Breast epithelium (tissue), 4 donors: ENCODE measurements at places on chromosomes 1 and 21. TPM values are rescaled to one million over a fixed set of nuclear protein-coding genes. Genes with fewer than 3 reads are reported as not detected.

The MR1 gene
- 15.2 TPM for total RNA-seq

The SH3D21 gene
- 0.80 TPM for total RNA-seq

The SLFNL1 gene
- 0.16 TPM for total RNA-seq

The HRNR gene
- not detected for total RNA-seq

The UHMK1 gene
- total RNA-seq = 63.8 TPM

The CD164L2 gene
- 0.66 TPM for total RNA-seq

The GJA9 gene
- total RNA-seq = not detected

The CELA3A gene
- not detected for total RNA-seq

The S100A5 gene
- not detected for total RNA-seq

The CGN gene
- 13.4 TPM for total RNA-seq

The CELA2B gene
- not detected for total RNA-seq

The RPL5 gene
- total RNA-seq = 2,363 TPM

The LRRIQ3 gene
- 1.8 TPM for total RNA-seq

The RAB25 gene
- total RNA-seq = not detected

The RERE gene
- total RNA-seq = 65.8 TPM

The NUP210L gene
- total RNA-seq = under 0.01 TPM

The AIRE gene
- not detected for total RNA-seq

The ORC1 gene
- total RNA-seq = 0.73 TPM

The TEX38 gene
- total RNA-seq = not detected

The FTCD gene
- not detected for total RNA-seq

The OLIG2 gene
- not detected for total RNA-seq

The OR2T11 gene
- total RNA-seq = not detected

The ICOSLG gene
- total RNA-seq = 0.80 TPM

The INAVA gene
- 7.5 TPM for total RNA-seq

The S100A7 gene
- not detected for total RNA-seq

The AK5 gene
- under 0.01 TPM for total RNA-seq

The WDR64 gene
- total RNA-seq = not detected

The UTS2 gene
- total RNA-seq = 1.6 TPM
